SJCRH30 (cell line): ENCODE measurements at places on chromosomes 13 and 19. TPM values are rescaled to one million over a fixed set of nuclear protein-coding genes. Genes with fewer than 3 reads are reported as not detected.

DNA sequence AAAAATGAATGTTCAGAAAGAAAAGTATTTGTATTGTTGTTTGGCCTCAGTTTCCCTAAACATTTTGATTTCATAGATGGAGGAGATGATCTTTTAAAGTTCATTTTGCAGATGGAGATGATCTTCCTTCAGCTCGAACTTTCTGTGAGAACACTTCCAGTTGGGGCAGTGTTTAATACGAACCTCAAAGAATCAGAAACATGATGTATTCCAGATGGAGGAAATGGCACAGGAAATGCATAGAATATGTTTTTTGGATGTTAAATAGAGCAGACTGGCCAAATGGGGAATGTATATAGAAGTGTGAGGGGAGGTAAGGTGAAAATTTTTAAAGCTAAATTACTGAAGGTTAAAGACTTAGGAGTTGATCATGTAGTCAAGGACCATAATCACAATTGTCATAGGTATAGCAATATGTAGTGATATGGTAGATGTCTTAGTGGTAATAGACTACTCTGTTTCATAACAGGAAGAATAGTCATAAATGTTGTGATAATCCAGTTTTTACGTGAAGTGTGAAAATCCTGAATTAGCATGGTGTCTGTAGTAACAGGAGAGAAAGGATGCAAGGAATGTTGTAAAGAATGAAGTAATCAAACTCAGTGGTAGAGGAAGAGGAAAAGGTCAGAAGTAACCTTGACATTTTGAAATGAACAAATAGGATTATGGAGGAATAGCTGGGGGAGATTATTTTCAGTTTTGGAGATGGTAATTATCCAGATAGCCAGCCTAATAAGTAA, 5.1 kb downstream of the RAP2A start:
- H3K27me3 ChIP-seq, result no peaks in the 10 kb centered on the region
- H3K4me3 ChIP-seq, result no peak overlapping the region
- no peak for DNase-seq
- no peak overlapping the region for H3K27ac ChIP-seq

GRCh38 chr13:75761369-75761768, 125.2 kb downstream of the LMO7 start:
- no peak overlapping the region for H3K4me3 ChIP-seq
- no peaks in the 10 kb centered on the region for H3K36me3 ChIP-seq
- DNase-seq, result no peak
- no peak overlapping the region for H3K27ac ChIP-seq

DNA sequence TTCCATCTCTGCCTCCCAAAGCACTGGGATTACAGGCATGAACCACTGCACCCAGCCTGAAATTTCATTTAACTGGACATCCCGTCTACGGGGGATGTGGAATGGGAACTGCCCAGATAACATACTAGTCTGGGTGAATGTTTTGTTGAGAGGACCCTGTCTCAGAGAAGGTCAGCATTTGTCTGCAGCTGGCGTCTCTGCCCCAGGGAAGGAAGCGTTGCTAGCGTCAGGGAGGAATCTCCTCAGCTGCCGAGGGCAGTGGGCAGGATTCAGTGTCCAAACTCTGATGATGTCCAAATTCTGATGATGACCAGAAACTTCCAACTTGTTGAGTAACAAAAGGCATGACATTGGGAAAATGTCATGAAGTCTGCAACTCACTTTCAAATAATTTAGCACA, 3.1 kb downstream of the NXNL1 start:
- H3K27me3 ChIP-seq, result peaks cover 30% of the 10 kb centered on the region
- H3K27ac ChIP-seq, result no peak overlapping the region
- no peak overlapping the region for H3K4me3 ChIP-seq
- no peaks in the 10 kb centered on the region for H3K36me3 ChIP-seq

- H3K27me3 ChIP-seq, result no peaks in the 10 kb centered on the region
- H3K4me3 ChIP-seq, result no peak overlapping the region
- no peak for DNase-seq
- peaks cover 9% of the 10 kb centered on the region; the same call in 1 of the 2 replicates for H3K4me1 ChIP-seq
Measured at GRCh38 chr13:32881777-32882145, 134.5 kb upstream of the KL start.

DNA sequence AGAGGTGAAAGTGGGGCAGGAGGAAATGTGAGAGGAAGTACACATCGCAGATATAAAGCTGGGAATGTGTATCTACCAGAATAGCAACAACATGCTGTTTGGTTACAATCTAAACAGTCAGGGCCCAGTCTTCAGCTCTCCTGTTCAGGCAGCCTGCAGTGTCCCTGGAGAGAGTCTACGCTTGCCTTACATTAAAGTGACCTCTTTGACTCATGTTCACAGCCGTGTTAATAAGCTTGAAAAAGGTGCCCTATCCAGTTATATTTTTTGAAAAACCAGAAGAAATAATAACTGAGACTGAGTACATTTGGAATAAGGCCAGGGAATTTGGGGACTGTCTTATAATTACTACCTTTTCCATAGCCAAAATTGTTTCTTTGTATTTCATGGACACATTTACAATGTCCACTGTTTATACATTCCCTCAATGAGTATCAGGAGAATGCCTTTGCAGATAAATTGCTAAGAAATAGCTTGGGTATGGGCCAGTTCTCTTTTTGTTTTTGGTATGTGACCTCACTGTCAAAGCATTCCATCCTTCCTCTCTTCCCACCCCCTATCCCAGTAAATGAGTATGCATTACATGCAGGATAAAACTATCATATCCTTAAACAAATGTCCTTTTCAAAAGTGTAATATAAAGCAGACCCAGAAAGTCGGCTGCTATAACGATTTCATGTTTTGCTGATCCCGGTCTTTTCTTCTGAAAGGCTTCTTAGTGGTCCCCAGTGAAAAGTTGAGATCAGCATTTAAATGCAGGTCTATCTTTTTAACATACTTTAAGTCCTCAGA, 82.6 kb downstream of the PCDH9 start:
- H3K4me1 ChIP-seq, result peaks cover 35% of the 10 kb centered on the region
- DNase-seq, result peak; percentile 77
- H3K27ac ChIP-seq, result peak overlapping the region; percentile 89
- H3K4me3 ChIP-seq, result peak overlapping the region; percentile 46
- H3K36me3 ChIP-seq, result no peaks in the 10 kb centered on the region

GRCh38 chr13:77503398-77503797, 32.1 kb upstream of the SCEL start:
- no peak for DNase-seq
- no peaks in the 10 kb centered on the region for H3K36me3 ChIP-seq
- no peak overlapping the region for H3K27ac ChIP-seq
- H3K4me1 ChIP-seq, result peaks cover 9% of the 10 kb centered on the region
- H3K4me3 ChIP-seq, result no peak overlapping the region

GRCh38 chr19:36225219-36225892, 10.4 kb downstream of the ZNF146 start:
- H3K4me1 ChIP-seq, result no peaks in the 10 kb centered on the region
- no peak for DNase-seq
- H3K27ac ChIP-seq, result no peak overlapping the region
- H3K4me3 ChIP-seq, result no peak overlapping the region
- peaks cover 100% of the 10 kb centered on the region for H3K36me3 ChIP-seq

DNA sequence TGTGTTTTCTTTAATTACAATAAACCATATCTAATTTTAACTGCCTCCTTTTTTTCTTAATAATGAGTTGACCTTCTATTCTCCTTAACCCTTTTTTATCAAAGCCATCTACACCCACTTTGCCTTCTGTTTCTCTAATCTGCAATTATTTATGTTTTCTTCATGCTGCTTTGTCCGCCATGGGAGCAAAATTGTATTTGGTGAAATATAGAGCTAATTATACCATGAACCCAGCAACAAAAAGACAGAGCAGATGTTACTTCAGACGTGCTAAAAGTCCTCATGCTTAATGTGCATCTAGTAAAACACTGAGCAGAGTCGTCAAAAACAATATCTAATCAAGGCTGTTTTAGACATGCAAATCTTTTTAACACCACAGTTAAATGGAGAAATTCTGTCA, 264.7 kb downstream of the DACH1 start:
- no peak overlapping the region for H3K27ac ChIP-seq
- H3K4me3 ChIP-seq, result no peak overlapping the region
- 0 out of 2 replicates have a peak, but pooled peaks cover 3% of the 10 kb centered on the region for H3K4me1 ChIP-seq

- DNase-seq, result no peak
- peaks cover 10% of the 10 kb centered on the region; the same call in 1 of the 2 replicates for H3K4me1 ChIP-seq
- no peaks in the 10 kb centered on the region for H3K27me3 ChIP-seq
- H3K27ac ChIP-seq, result no peak overlapping the region
- no peaks in the 10 kb centered on the region for H3K36me3 ChIP-seq
Measured at GRCh38 chr19:16274447-16274846, 50.2 kb upstream of the KLF2 start.

- no peaks in the 10 kb centered on the region for H3K27me3 ChIP-seq
- no peak for DNase-seq
- no peaks in the 10 kb centered on the region for H3K36me3 ChIP-seq
- H3K27ac ChIP-seq, result no peak overlapping the region
Measured at GRCh38 chr19:10467104-10467706, 36.0 kb downstream of the KEAP1 start.

- no peak overlapping the region for H3K27ac ChIP-seq
- H3K36me3 ChIP-seq, result peaks cover 68% of the 10 kb centered on the region
- H3K27me3 ChIP-seq, result no peaks in the 10 kb centered on the region
- DNase-seq, result no peak
Measured at GRCh38 chr19:48475369-48476068, 6.3 kb downstream of the CYTH2 start.

DNA sequence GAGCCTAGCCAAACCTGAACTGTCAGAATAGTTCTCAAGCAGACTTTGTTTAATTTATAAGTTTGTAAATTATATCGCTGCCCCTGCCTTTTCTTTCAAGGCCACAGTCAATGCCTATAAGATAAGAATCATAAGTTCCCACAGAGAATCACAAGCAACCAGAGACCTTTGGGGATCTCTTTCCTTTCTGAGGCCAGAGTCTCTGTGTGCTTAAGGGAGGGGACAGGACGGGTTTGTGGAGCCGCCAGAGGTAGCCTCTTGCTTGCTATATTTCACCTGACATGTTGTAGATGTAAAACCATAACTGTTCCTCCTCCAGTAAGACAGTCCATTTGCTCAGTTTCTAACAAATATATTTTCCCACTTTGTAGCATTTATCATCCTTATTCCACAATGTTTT, 458.8 kb downstream of the RFC3 start:
- H3K4me1 ChIP-seq, result no peaks in the 10 kb centered on the region
- DNase-seq, result no peak
- H3K27ac ChIP-seq, result no peak overlapping the region

GRCh38 chr19:47096721-47097120, 16.9 kb downstream of the ZC3H4 start:
- no peak for DNase-seq
- H3K27ac ChIP-seq, result no peak overlapping the region
- H3K4me3 ChIP-seq, result no peak overlapping the region
- peaks cover 35% of the 10 kb centered on the region for H3K36me3 ChIP-seq
- H3K27me3 ChIP-seq, result no peaks in the 10 kb centered on the region
- H3K4me1 ChIP-seq, result no peaks in the 10 kb centered on the region

- 0 out of 2 replicates have a peak, but pooled peaks cover 11% of the 10 kb centered on the region for H3K36me3 ChIP-seq
- peak; percentile 85 for DNase-seq
- H3K27me3 ChIP-seq, result no peaks in the 10 kb centered on the region
- peak overlapping the region; percentile 77 for H3K4me3 ChIP-seq
Measured at GRCh38 chr19:51688671-51689571, 4.2 kb upstream of the SPACA6 start.

GRCh38 chr13:31947105-31947504, 84.5 kb upstream of the FRY start:
- H3K27me3 ChIP-seq, result no peaks in the 10 kb centered on the region
- H3K27ac ChIP-seq, result no peak overlapping the region
- no peak for DNase-seq
- peaks cover 27% of the 10 kb centered on the region for H3K4me1 ChIP-seq
- no peaks in the 10 kb centered on the region for H3K36me3 ChIP-seq

DNA sequence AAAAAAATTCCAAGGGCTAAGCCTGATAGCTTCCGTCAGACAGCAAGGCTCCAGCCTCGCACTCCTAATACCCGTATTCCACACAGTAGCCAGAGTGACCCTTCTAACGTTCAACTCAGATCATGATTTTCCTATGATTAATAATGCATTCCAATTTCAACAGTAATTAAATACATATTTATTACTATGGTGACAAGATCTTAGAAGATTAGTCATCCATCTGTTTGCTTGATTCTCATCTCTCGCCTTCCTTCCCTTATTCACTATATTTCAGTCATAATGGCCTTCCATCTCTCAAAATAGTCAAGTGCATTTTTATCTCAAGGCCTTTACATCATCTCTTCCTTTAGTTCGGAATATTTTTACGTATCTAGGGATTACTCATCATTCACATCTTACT, 621.2 kb upstream of the SPRY2 start:
- no peaks in the 10 kb centered on the region for H3K36me3 ChIP-seq
- H3K27ac ChIP-seq, result no peak overlapping the region
- H3K27me3 ChIP-seq, result no peaks in the 10 kb centered on the region
- DNase-seq, result no peak
- no peak overlapping the region for H3K4me3 ChIP-seq

GRCh38 chr19:19461671-19462622, 53.4 kb downstream of the TSSK6 start:
- no peaks in the 10 kb centered on the region for H3K27me3 ChIP-seq
- peaks cover 24% of the 10 kb centered on the region for H3K36me3 ChIP-seq
- peaks cover 33% of the 10 kb centered on the region for H3K4me1 ChIP-seq
- peak; percentile 98 for DNase-seq
- peak overlapping the region; percentile 56 for H3K27ac ChIP-seq

GRCh38 chr13:69921156-69921555, 186.5 kb upstream of the ATXN8OS start:
- H3K27ac ChIP-seq, result no peak overlapping the region
- no peaks in the 10 kb centered on the region for H3K4me1 ChIP-seq
- no peak for DNase-seq
- no peak overlapping the region for H3K4me3 ChIP-seq

- H3K27ac ChIP-seq, result no peak overlapping the region
- no peaks in the 10 kb centered on the region for H3K36me3 ChIP-seq
- H3K4me3 ChIP-seq, result no peak overlapping the region
Measured at GRCh38 chr19:32154418-32154817, 191.0 kb upstream of the ZNF507 start.

ZNF829 gene
- total RNA-seq, result 7.0 and 9.5 TPM in 2 replicates

GRIN2D gene
- total RNA-seq, result 0.03 TPM in 1 of 2 replicates, not detected in the other

C1QTNF9B gene
- not detected in 2 replicates for total RNA-seq

MEIS3 gene
- total RNA-seq, result 15.9 and 16.2 TPM in 2 replicates

CLDND2 gene
- not detected in 2 replicates for total RNA-seq

PABPC3 gene
- 0.10 and 0.14 TPM in 2 replicates for total RNA-seq

CACTIN gene
- 21.4 and 21.6 TPM in 2 replicates for total RNA-seq

RFXAP gene
- 7.3 and 8.9 TPM in 2 replicates for total RNA-seq

TINCR gene
- total RNA-seq, result not detected in 2 replicates

NLRP4 gene
- not detected in 2 replicates for total RNA-seq

CCDC194 gene
- not detected in 2 replicates for total RNA-seq

FCAR gene
- not detected in 2 replicates for total RNA-seq
